Activated CD4-positive, alpha-beta T cell treated with anti-CD3 and anti-CD28 coated beads, Interleukin-10, Interleukin-2, amounts not matched to agents 100 ng/mL and 50 ng/mL, durations not matched to agents 16 hours and 8 hours (primary cell): ENCODE measurements at places on chromosomes 4 and X.

DNA sequence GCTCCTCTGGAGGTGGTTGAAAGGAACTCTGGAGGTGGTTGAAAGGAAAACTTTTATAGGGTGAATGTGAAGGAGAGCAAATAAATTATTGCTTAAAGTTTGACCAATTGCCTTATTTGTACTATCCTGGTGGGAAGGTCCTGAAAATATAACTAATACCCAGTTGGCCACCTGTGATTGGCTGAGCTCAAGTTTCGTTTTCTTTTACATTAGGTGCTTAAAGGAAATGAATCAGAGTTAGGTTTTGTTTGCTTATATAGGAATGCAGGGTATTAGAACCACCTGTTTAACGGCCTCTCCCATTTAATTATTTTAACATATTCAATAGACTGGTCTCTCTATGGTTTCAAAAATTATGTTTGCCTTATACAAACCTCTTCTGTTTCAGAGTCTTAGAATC, 497.6 kb downstream of the PRR32 start:
- no peak for DNase-seq

- DNase-seq: no peak
These were observed 815.1 kb downstream of the ADGRL3 start for GRCh38 chr4:62015043-62015739.

DNA sequence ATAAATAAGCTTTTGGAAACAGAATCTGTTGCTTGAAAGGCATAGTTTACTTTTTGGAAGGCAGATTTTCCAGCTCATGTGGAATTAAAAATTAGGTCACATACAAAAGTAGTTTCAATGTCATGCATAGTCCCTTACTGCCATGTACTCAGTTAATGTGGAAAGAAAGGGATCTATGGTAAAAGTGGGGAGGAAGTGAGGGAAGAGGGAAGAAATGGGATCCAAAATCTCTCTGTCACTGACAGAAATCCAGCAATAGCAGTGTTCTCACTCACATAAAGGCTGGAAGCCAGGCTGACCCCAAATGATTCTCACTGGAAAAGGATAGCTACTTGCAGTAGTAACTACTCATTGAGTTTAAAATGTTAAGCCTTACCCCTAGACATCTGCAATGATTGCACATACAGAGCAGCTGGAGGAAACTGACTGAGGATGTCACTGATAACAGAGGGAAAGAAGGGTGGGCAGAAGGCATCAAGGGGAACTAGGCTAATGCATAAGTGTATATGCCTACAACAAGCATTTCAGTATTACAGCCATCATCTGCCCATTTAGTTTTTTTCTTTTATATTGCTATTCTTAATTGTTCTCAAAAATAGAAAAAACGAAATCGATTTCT, 445.6 kb downstream of the FAT4 start:
- DNase-seq: no peak

- no peak for DNase-seq
These were observed 110.4 kb downstream of the SCD5 start for GRCh38 chr4:82688091-82688795.

DNA sequence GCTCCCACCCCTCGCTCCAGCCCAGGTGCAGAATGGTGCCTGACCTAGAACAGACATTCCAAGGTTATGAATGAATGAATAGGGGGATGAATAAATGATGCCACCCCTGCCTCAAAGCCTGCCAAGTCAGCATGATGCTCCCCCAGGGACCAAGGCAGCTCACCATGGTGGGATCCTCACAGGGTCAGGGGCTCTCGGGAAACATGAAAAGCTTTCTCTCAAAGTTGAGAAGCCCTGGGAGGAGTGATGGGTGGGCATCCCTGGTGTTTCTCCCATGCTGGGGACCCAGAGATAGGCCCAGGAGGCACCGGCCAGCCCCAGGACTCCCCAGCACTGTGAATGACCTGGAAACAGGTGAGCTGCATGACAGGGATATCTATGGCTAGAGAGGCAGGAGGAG, 58.9 kb downstream of the HTRA3 start:
- no peak for DNase-seq

DNA sequence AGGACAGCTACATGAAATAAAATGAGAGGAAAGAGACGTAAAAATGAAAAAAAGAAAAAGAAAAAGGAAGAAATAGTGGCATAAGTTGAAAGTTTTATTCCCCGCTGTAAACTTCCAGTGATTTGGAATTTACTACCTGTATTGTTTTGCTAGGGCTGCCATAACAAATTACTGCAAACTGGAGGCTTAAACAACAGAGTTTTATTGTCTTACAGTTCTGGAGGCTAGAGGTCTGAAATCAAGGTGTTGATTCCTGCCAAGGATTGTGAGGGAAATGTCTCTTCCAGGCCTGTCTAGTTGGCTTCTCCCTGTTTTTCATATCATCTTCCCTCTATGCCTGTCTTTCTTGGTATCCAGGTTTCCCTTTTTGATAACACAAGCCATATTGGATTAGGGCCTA, 119.4 kb upstream of the PACRGL start:
- no peak for DNase-seq

GRCh38 chr4:152065545-152065944, 304.7 kb upstream of the GATB start:
- DNase-seq: peak; percentile 7

GRCh38 chr4:188778905-188779304, 639.7 kb downstream of the TRIML1 start:
- DNase-seq: no peak

- no peak for DNase-seq
These were observed 5.7 kb upstream of the PLCXD1 start for GRCh38 chrX:275476-275966.

GRCh38 chr4:40870150-40870549, 120.4 kb downstream of the NSUN7 start:
- DNase-seq: no peak

- no peak for DNase-seq
These were observed 439.4 kb upstream of the CPEB2 start for GRCh38 chr4:14562901-14563300.

GRCh38 chr4:114423582-114423981, 175.0 kb upstream of the UGT8 start:
- DNase-seq: peak; percentile 13

GRCh38 chr4:75710246-75710645, 14.1 kb upstream of the USO1 start:
- DNase-seq: no peak

DNA sequence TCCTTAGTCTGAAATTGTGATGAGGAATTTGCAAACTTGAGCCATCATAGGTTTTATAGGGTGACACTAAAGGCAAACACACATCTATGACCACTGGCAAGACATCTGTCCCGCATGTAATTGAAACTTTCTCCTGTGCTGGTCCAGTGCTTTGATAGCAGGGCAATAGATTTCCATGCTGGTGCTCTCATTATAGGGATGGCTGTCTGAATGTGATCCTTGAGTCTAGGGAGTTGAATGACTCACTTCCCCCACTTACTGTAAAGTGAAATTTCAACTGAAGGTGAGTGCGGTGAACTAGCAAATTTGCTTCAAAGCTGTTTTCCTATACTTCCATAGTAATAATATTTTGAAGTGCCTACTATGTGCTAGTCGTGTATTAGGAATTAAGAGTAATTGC, 1630.0 kb downstream of the STIM2 start:
- DNase-seq: no peak

DNA sequence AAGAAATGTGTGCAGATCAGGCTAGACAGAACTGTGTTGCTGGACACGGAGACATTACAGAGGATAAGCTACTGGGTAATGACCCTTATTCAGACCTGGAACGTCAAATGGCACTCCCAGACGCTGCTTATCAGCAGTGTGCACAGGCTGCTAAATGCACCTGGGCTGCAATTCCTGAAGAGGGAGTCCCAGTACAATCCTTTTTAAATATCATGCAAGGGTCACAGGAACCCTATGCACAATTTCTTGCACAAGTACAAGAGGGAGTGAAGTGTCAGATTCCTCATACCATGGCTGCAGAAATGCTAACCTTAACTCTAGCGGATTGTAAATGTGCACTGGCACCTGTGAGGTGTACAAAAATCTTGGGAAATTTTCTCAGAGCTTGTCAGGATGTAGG, 16.9 kb downstream of the SPIN2B start:
- DNase-seq: no peak

DNA sequence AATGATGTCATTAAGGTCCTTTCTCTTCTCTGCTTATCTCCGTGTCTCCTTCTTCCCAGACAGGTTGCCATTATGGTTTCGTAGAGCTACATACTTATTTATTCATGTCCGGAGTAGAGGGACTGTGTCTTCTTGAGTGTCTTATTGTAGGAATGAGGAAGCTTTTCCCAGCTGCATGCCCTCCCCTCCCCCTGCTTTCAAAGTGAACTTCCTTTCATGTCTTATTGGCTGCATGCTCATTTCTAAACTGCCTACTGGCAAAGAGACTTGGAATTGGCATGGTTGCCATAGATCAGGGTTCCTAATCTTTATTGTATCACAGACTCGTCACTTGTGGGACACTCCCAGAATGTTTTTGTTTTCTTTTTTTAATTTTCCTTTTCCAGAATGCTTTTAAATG, 15.4 kb downstream of the VAMP7 start:
- no peak for DNase-seq

GRCh38 chr4:93199492-93199891, 629.1 kb upstream of the ATOH1 start:
- DNase-seq: no peak

DNA sequence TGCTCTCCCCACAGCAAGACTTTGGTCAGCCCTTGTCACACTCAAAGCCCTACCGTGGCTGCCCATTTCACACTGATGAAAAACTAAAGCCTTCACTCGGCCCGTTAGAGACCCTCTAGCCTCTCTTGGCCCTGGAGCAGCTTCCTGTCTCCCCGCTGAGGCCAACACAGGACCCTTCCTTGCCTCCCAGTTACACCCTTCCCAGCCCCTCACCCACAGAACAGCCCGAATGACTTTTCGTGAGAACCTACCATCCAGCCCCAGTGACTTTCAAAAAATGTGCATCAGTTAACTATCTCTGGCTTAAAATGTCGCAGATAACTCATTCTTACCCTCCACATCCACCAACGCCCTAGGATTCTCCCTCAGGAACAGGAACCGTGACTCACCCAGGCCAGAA, 756 bp upstream of the TAF9B start:
- DNase-seq: no peak

- DNase-seq: no peak
These were observed 48.7 kb upstream of the SRD5A3 start for GRCh38 chr4:55297346-55297745.

DNA sequence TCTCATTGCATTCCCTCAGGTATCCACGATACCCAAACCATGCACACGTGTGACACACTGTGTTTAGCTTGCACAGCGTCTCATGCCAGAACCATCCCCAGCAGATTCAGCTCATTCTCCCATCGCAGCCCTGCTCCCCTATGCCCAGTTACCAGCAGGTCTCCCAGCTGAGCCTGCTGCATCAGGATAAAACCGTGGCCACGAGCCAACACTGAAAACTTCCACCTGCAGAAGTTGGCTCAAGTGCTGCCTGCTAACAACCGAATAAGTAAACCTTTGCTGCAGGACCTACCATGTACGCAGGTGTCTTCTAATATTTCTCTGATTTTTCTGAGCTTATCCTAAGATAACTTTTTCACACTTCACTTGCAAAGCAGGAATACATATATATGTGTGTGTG, 120.4 kb upstream of the STS start:
- DNase-seq: no peak

GRCh38 chr4:3767570-3768288, 1.5 kb downstream of the ADRA2C start:
- peak; percentile 35 for DNase-seq

GRCh38 chrX:47059142-47059874, 18.9 kb upstream of the RGN start:
- no peak for DNase-seq

- no peak for DNase-seq
These were observed 36.7 kb upstream of the TLR3 start for GRCh38 chr4:186032259-186032658.

DNA sequence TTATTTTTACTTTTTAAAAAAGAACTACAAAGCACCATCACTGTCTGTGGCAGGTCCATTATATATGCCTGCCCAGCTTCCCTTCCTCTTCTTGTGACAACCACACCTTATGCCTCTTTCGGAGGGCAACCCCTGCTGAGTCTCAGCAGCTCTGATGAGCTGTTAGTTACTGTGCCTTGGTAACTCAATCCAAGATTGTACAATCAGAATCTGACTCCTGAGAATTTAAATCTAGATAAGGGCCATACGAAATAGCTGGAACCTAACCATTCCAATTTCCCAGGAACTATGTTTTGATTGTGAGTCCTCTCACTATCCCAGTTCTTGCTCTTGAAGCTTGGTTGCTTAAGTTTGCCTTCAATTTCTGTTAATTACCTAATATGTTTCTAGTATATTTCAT, 61.9 kb downstream of the ADAMTS3 start:
- no peak for DNase-seq

DNA sequence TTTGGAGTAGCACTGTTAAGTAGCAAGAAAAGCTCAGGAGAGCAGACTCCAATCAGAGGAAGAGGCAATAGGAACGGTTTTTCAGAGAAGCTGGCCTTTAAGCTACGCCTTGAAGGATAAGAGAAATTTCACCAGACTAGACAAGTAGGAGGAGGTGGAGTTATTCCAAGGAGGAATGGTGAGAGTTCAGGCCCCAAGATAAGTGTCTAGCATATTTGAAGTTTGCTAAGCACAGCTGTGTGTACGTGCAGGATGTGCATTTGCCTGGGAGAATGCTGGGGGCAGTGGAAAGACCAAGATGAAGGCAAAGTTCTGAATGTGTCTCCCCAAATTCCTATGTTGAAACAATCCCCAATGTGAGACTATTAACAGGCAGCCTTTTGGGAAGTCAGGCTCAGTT, 91.6 kb downstream of the SOWAHB start:
- DNase-seq: no peak

DNA sequence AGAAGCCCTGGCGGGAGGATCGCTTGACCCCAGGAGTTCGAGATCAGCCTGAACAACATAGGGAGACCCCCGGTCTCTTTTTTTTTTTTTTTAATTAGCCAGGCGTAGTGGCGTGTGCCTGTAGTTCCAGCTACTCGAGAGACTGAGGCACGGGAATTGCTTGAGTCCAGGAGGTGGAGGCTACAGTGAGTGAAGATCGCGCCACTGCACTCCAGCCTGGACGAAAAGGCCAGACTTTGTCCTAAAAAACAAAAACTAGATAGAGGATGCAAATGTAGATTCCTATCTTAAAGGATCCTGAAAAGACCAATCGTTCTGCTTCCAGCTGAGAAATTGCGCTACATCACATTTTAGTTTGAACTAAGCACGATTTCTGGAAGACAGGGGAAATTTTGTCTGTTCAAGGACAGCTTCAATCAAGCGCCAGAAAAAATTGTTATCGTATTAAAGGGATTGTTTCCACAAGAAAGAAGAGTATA, 627 bp upstream of the HSD17B11 start:
- DNase-seq: no peak

- DNase-seq: no peak
These were observed 176.9 kb upstream of the ARHGAP24 start for GRCh38 chr4:85298037-85298436.

GRCh38 chr4:17511051-17511450, 839 bp downstream of the QDPR start:
- DNase-seq: no peak

DNA sequence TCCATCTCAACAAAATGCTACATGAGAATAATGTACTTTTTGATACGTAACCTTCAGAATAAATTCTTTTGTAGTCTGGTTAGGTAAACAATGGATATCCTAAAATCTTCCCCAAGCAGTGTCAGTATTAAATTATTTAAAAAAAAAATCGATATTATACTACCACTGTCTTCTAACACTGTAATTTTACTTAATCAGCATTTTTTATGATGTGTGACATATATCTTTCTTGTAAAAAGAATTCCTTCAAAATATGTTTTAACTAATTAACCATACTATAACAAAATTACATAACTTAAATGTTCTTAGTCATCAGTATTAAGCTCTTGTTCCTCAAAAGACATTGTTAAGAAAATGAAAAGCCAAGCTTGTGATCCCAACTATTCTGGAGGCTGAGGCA, 12.5 kb downstream of the OTUD4 start:
- no peak for DNase-seq
